ENCODE measurements at places on chromosomes 3 and 15.

DNA sequence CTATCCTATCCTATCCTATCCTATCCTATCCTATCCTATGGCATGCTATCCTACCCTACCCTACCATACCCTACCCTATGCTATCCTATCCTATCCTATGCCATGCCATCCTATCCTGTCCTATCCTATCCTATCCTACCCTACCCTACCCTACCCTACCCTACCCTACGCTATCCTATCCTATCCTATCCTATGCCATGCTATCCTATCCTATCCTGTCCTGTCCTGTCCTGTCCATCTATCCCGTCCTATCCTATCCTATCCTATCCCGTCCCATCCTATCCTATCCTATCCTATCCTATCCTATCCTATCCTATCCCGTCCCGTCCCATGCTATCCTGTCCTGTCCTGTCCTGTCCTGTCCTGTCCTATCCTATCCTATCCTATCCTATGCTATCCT is 57.4 kb downstream of the SLC6A11 start:
- no peak for DNase-seq

DNA sequence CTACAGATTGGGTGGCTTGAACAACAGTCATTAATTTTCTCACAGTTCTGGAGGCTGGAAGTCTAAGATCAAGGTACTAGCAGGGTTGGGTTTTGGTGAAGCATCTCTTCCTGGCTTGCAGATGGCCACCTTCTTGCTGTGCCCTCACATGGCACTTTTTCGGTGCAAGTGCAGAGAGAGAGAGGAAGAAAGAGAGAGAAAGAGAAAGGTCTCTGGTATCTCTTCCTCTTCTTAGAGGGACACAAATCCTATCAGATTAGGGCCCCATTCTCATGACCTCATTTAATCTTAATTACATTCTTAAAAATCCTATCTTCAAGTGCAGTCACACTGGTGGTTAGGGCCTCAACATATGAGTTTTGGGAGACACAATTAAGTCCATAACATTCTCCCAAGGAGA is 167.1 kb downstream of the NFKBIZ start:
- DNase-seq, result no peak

GRCh38 chr3:142694225-142694624 is 29.6 kb upstream of the TRPC1 start:
- no peak for DNase-seq

DNA sequence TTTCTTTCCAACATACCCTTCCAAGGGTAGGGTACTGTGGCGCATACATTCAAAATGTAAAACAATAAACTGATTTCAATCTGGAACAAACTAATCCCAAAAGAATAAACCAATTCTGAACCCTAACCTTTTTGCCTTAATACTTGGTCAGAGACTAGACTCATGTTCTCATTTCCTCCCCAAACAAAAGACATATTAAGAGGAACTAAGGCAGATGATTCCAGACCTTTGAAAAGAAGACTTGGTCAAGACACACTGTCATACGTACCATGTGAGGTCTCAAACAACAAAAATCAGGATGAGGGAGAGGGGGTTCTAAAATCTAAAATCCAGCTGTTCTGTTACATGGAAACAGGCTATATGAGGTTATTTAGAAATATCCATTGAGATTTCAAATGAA is 102.1 kb downstream of the RFTN1 start:
- no peak for DNase-seq

DNA sequence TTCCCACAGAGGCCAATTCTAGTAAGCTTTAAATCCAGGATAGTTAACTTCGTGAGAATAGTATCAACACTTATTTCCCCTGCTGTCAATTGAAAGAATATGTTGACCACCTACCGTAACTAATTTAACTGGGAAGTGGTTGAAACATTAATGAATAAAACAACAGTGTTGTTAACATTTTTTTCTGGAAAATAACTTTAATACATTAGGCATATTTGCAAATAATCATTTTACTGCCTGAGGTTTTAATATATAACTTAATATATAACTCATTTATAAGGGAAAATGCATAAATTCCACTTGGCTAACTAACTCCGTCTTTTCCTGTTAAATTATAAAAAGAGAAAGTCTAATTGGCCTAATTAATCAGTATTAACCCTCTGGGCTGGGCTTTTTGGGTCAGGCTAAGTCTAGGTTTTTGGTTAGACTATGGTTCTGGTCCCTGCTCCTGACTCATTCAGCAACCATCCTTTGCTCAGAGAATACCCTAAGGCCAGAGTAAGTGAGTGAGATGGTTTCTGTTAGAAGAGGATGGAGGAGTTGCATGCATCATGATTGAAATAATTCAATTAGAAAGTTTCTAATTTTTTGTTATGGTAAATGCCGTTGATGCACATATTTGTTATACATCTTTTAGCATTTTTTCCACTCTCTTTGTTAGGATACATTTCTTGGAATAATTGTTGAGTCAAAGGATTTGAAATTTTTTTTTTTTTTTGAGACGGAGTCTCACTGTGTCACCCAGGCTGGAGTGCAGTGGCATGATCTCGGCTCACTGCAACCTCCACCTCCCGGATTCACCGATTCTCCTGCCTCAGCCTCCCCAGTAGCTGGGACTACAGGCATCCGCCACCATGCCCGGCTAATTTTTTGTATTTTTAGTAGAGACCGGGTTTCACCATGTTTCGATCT is 10.8 kb upstream of the SKIL start:
- DNase-seq, result no peak

GRCh38 chr15:63067976-63068743 is 25.6 kb downstream of the TPM1 start:
- no peak for DNase-seq

DNA sequence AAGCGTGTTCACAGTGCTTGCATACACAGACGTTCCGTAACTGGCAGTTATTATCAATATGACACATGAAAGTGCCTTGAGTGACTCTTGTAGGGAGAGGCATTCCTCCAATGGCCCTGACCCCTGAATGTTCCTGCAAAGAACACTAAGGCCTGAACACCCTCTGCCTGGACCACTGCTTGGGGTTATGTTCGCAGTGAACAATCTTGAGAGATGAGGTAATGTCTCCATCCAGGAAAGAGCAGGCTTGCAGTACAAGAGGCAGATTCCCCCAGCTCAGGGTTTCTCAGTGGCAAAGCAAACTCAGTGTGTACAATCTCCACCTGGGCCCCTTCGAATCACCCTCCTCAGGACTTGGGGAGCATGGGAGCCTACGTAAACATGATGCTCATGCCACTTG is 324.6 kb downstream of the MAGI1 start:
- DNase-seq, result no peak

GRCh38 chr3:168414149-168414548 is 318.4 kb upstream of the GOLIM4 start:
- DNase-seq, result no peak
